ENCODE measurements at places on chromosomes 5 and 9.

DNA sequence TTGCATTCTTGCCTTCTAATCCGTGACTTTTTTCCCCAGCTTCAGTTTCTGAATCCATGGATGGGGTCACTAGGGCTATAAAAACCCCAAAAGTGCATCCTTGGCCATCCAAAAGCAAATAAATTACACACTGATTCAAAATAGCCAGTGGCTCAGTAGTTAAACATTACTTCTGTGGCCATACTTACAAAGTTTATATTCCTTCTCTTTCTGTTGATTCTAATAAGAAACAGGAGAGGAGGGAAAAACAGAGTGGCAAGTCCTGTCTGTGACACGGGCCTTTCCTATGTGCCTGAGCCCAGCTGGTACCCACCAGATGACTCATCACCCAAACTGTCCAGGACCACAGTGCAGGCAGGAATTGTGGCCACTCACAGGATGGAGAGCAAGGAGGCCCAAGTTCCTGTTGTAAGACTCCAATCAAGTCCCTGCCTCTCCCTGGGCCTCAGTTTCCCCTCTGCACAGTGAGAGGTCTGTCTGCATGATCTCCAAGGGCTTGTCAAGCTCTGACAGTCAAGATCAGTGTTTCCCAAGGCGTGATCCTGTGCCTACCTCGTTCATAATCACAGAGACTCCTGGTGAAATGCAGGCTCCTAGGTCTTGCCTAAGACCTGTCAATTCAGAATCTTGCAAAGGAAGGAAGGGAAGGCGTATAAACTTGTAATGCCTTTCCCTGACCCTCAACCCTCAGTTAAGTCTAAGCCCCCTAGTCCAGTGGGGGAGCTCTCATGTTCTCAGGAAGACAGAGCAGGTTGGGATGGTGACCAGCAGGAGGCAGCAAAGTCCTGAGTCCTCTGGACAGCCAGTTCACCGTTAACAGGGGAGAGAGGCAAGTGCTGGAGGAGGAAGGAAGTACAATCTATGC lies 29.5 kb downstream of the TNIP1 start:
- DNase-seq = peak; percentile 62

GRCh38 chr9:20356403-20357036 lies 265.8 kb downstream of the MLLT3 start:
- peak; percentile 18 for DNase-seq

DNA sequence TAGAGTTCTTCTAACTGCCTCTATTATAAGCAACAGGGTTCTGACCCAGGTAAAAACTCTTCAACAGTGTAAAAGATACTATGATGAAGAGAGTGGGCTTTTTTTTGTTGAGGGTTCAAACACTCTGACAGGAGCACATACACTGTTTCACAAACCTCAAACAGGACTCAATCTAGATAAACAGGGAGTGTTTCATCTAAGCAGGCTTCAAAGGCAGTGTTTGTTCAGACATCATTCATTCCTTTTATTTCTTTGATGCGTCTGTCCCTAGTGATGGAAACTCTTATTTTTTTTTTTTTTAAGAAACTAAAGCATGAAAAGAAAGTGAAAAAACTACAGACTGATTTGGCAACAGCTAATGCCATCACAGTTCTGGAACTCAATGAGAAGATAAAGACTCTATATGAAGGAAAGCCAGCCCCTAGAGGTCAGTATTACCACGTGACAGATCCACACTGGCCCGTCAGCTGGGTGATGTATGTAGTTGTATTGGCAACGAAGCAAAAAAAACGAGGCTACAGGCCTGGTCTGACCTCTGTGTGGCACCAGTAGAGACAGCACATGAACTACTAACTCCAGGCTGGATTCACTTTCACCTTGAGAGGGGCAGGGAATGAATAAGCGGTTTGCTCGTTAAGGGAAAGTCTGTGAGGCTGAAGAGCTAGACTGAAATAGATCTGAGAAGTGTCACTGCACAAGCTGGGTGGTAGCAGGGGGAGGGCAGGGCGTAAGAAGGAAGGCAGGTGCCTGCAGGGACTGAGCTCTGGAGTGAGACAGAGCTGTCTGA lies 172.2 kb downstream of the CCDC192 start:
- peak; percentile 31 for DNase-seq

GRCh38 chr5:136155761-136156160 lies 23.1 kb downstream of the SMAD5 start:
- DNase-seq = no peak

- no peak for DNase-seq
Observed at GRCh38 chr9:30172206-30172605, 2212.2 kb upstream of the ACO1 start.

DNA sequence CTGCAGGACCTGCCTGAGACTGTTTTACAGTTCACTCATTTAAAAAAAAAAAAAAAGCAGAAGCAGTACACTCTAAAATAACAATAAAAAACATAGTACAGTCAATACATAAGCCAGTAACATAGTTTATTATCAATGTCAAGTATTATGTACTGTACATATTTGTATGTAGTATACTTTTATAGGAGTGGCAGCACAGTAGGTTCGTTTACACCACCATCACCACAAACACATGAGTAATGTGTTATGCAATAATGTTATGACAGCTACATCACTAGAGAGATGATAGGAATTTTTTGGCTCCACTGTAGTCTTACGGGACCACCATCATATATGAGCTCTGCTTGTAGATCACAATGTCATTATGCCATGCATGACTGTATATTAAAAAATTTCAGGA lies 462.8 kb downstream of the ISL1 start:
- DNase-seq = no peak

GRCh38 chr9:86598411-86599239 lies 244.4 kb upstream of the TUT7 start:
- DNase-seq = no peak

- no peak for DNase-seq
Observed at GRCh38 chr9:126536131-126536530, 77.6 kb upstream of the LMX1B start.

- no peak for DNase-seq
Observed at GRCh38 chr5:1925111-1926070, 42.7 kb upstream of the IRX4 start.

- DNase-seq = no peak
Observed at GRCh38 chr9:138067613-138068367, 190.2 kb downstream of the CACNA1B start.

GRCh38 chr9:111992523-111992922 lies 95.9 kb downstream of the UGCG start:
- no peak for DNase-seq

DNA sequence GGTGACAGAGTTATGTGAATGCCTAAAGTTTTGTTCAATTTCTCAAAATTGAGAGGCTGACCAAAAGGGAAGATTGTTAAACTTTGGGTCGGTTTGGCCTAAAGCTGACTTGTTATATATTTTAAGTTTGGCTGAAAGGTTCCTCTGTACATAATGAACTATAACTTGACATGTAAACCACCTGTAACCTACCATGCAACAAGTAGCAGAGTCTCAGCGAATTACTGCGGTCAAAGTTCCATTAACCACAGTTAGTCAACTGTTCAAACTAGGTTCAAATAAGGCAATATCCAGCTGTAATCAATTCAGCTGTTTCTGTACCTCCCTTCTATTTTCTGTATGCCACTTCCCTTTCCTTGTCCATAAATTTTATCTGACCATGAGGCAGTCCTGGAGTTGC lies 325.1 kb upstream of the NMUR2 start:
- no peak for DNase-seq

DNA sequence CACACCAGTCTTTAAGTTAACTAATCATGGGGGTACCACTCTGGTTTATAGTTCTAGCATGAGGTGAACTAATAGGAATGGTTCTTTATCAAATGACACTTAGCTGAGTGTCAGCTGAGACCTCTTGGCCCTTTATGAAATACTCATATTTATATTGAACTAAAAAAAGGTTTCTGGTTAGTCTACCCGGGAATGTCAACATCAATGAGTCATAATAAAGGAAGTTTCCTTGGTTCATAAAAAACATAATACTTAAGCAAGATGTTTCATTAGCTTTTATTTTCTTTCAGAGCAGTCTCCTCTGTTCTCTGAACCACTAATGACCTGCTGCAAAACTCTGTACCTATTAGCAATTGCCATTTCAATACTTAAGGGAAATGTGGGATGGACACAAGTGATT lies 13.7 kb downstream of the DAB2 start:
- DNase-seq = no peak

DNA sequence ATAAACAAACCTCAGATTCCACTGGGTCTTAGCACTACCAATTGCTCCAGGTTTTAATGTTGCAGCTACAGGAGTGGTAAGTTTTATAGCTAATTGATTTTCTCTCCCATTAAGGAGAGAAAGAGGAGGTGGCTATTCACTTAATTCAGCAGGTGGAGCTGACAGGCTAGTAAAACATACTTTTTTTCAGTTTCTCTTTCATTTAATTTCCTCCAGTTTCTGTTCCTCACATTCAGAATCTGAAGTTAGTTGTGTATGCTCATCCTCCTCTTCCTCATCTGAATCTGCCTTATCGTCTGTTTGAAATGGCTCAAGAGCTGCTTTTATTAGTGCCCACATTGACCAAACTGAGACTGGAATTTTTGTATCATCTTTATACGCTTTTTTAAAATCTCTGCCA lies 98.0 kb downstream of the PLPPR1 start:
- no peak for DNase-seq

GRCh38 chr5:122083535-122083934 lies 5.5 kb upstream of the LOX start:
- DNase-seq = no peak

DNA sequence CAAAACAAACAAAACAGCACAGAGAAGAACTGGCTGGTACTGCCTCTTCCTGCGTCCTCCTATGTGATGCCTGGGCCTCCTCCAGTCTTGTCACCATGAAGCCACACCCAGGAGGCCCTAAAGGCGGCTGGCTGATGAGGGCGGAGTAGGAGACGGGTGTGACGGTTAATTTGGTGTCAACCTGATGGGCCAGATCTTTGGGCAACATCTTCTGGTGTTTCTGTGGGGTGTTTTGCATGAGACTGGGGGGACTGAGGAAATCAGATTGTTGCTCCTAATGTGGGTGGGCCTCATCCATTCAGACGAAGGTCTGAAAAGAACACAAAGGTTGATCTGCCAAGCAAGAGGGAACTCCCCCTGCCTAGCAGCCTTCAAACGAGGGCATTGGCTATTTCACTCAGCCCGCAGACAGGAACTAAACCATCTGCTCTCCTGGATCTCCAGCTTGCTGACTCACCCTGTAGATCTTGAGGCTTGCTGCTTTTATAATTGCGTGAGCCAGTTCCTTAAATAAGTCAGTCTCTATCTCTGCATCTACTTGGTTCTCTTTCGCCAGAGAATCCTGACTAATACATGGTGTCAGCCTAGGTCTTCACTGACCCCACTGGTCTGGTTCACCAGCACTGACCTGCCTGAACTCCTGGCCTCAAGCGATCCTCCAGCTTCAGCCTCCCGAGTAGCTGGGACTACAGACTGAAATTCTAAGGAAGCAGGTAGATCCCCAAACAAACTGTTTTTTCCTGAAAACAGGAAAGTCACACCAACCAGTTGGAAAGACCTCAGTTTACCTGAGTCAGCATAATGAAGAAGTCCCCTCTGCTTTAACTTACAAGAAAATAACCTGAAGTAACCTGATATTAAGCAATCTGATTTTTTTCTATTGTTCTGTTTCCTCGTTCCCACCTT lies 12.8 kb upstream of the ZFP62 start:
- no peak for DNase-seq

DNA sequence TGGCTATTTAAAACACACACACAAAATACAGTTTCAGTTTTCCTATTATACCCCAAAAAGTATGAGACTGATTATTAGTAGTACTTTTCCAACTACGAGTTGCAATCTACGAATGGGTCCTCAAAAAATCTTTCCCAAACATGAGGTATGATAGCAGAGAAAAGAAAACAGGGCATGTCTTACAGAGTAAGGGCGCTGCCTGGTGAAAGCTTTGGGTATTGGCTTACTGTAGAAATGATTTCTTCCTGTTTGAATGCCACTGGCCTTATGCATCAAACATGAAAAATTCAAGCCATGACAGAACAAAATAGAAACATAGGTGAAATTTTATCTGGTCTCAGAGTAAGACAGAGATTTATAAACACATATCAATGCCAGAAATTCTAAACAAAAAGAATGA lies 448.0 kb downstream of the SPOCK1 start:
- DNase-seq = no peak

- DNase-seq = no peak
Observed at GRCh38 chr5:41416336-41416735, 94.1 kb downstream of the PLCXD3 start.

- DNase-seq = no peak
Observed at GRCh38 chr9:127128341-127129072, 6.1 kb upstream of the ANGPTL2 start.

DNA sequence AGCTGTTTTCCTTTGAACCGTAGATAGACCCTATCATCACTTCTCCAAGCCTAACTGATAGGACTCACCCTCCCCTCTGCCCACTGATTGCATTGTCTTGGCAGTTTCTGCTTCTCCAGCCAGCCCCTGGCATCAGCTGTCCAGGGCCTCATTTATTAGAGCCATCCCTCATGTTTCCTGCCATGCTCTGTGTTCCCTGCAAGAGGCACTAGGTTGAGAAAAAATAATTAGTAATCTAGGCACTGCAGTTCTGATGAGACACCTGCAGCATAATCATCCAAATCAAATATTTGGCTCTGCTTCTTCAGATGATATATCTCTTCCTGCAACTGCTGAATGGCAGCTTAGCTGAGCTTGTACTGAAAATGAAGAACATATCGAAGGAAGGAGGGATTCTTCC lies 303.0 kb upstream of the TLE4 start:
- no peak for DNase-seq

DNA sequence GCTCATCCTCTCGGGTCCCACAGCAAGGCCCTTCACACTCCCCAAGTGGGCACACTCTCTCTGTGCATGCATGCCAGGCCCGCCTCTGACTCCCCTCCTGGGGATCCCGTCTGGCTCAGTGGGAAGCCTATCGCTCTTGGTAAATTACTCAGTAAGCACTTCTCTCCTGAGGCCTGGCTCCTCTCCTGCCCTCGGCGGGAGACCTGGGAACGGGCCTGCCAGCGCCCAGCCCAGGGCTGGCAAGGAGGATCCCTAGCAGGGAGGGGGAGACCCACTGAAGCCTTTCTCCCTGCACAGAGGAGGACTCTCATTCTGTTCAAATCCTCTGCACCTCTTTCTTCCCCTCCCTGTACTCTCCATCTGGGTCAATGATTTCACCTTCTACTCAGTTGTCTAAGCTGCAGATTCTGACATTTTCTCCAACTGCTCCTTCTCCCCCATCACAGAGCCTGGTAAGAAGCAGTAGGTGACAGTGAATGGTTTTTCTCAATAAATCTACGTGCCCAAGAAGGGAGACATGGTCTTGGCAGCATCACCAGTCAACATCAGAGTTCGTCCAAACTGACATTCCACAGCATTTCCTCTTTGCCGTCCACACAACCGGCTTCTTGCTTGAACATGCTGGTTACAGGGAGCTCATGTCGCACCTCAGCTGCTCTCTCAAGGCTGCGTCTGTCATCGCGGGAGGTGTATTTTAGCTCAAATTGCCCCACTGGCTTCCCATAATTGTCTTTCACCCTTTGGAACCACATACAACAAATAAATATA lies 81.9 kb downstream of the GPR21 start:
- no peak for DNase-seq

DNA sequence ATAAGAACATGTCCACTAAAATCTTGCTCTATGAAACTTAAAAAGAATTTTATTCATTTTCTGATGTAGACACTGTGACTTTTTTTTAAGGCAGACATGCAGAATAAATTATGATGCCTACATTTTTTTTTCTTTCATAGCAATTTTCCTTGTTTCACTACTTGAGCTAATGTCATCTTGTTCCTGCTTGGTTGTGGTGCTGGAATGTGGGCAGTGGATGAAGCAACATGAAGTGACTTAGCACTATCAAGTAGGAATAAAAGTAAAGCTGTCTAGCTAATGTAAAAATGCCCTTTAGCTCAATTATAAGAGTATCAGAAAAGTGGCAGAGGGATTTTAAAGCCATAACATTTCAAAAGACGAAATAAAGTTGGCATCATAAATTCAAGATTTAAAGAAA lies 191.0 kb downstream of the ADAMTS6 start:
- DNase-seq = no peak
